ENCODE measurements at places on chromosomes 2 and 18.

DNA sequence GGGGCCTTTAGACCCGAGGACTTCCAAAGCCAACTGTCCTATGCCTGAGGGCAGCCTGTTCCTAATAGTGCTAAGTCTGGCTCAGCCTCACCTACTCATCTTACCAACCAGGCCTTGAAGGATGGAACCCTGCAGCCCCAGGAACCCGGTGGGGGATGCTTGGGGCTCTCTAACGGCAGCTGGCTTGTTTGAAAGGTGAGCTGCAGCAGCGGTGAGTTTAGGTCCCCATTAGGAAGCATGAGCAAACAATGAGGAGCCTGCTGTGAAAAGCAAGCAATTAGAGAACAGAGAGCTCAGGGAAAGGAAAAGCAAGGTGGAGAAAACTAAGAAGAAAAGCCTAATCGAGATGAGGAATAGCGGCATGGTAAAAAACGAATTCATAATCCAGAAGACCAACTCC is 39.9 kb downstream of the SP110 start:
- DNase-seq, result no peak

DNA sequence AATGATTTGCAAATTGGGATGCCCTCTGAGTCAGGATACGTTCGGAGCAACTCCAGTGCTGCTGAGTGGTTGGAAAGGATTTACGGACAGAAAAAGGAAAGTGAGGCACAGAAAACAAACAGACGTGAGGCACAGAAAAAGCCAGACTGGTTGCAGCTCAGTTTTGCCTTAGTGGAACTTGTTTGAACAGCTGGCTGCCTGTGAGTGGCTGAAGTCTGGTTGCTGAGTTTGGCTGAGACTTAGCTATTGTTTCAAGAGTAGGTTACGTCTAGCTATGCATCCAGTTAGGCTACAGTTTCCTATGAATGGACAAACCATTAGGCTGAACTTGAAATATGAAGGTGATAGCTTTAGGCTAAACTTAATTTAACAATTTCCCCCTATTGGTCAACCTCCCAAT is 256.6 kb downstream of the VAPA start:
- DNase-seq, result no peak

- no peak for DNase-seq
These were observed 125.1 kb downstream of the TANC1 start for GRCh38 chr2:159093497-159093896.

GRCh38 chr2:20439503-20439902 is 7.4 kb upstream of the RHOB start:
- no peak for DNase-seq

DNA sequence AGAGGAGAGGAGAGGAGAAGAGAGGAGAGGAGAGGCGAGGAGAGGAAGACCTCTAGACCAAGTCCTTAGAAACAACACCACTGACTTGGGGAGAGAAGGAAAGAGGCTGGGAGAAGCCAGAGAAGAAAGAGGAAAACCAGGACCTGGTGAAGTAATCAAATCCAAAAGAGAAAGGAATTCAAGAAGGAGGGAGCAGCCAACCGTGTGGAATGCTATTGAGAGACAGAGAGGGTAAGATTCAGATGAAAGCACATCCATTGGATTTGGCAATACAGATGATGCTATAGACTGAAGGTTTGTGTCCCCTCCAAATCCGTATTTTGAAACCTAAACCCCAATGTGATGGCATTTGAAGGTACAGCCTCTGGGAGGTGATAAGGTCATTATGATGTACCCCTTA is 50.7 kb downstream of the GALNT14 start:
- DNase-seq, result no peak

DNA sequence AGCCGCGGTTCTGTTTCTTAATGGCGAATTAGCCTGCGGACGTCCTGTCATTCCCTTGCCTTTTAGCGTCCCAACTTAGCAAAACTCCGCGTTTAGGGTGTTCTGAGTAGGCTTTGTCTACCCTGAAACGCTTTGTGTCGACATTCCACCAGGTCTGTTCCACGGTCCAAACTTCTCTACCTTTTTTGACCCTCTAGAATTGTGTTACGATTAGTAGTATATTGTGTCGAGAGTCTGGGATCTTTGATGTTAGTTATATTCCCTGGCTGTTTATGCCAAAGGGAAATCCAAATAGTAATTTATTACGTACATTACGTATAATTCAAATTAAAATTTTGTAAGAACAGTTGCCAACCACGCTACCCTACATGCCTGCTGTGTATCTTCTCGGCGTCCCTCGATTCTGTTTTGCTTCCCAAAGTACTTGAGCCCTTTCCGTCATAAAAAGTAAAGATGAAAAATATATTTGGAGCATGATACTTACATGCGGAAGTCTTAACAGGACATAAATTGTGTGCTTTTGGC is 495 bp upstream of the TTC32 start:
- DNase-seq, result no peak

DNA sequence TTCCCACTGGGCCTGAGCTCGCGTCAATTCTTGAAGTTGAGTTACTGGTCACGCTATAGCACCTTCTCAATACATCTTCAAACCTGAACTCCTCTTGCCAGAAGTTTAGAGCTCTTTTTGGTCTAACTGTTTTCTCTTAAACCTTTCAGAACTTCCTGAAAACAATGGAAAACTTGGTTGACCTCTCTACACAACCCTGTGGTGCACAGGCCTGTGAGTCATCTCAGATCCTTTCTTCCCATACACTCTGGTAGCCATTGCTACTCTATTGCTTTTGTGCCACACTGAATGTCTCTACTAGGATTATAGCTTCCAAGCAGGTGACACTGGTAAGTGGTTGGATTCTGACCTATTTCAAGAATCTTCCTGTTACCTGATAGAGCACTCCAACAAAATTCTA is 321.5 kb upstream of the FSIP2 start:
- DNase-seq, result no peak

DNA sequence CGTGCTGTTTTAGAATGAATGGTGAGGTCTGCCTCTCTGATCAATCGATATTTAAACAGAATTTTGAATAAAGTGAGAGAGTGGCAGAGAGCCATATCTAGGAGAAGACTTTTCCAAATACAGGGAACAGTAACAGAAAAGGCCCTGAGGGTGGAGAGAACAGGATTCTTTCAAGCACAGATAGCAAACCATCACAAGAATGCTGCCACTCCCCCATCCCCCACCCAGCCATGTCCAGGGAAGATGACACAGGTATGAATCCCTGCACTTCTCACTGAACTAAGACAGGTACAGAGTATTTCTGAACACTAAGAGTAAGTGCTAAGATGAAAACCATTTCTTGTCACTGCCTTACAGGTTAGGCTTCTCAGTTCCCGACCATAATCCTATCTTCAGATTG is 23.6 kb downstream of the LRATD1 start:
- DNase-seq, result no peak

GRCh38 chr2:241011296-241011600 is 12.8 kb downstream of the SNED1 start:
- DNase-seq, result no peak

GRCh38 chr2:142291969-142292368 is 161.2 kb upstream of the LRP1B start:
- DNase-seq, result no peak

DNA sequence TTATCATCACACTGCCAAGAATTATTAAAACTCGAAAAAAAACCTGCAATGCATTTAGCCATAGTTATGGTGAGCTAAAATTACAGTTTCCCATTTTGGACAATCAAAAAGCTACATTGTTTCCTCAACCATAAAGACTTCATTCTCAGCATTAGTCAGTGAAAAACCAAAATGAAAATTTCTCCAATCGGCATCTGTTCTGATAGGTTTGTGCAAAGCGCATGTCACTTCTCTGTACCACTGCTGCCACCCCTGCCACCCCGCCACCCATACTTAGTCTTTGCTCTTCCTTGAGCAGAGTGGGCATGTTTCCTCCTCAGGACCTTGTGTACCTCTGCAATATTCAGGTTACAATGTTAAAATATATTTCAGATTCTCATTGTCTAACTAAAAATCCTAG is 7.1 kb upstream of the ZBTB14 start:
- no peak for DNase-seq

DNA sequence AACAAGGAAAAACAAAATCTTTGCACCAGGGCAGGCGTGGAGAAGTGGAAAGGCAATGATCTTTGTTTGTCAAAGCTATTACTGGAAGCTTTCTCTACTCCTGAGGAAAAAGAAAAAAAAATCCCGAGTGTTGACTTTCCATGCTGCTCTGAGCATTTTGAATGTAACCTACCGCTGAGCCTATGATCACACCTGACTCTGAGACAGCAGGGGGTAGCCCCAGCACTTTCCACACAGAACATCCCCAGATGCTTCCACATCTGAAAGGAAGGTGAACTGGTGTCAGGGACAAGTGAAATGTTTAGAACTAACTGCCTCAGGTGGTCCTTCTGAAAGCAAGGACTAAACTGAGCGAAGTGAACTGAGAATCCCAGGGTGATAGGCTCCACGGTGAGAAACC is 1315.1 kb upstream of the DDX18 start:
- DNase-seq, result no peak

GRCh38 chr18:62521082-62521481 is 1.7 kb upstream of the ZCCHC2 start:
- no peak for DNase-seq

DNA sequence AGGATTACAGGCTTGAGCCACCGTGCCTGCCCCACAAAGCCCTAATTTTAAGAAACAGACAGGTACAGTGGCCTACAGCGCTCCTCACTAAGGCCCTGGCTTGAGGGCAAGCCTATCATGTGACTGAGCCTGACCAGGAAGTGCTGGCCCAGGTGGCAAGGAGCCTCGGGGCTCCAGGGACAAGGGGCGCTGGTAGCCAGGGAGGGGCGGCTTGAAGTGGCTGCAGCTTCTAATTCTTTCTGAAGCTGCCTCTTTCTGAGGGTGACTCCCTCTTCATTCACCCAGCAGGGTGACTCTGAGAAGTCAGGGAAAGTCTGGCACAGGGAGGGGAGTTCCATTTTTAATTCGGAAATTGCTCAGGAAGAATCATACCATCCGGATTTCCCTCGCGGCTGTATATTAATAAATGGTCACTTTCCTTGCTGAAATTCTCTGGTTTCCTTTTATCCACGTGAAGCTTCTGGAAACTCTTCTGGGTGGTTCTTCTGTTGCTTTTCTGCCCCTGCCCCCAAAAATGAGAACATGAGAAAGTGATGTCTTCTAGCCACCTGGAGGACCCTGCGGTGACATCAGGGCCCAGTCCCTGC is 115.7 kb downstream of the FAM210A start:
- no peak for DNase-seq

GRCh38 chr2:8986327-8986976 is 17.0 kb downstream of the MBOAT2 start:
- no peak for DNase-seq

DNA sequence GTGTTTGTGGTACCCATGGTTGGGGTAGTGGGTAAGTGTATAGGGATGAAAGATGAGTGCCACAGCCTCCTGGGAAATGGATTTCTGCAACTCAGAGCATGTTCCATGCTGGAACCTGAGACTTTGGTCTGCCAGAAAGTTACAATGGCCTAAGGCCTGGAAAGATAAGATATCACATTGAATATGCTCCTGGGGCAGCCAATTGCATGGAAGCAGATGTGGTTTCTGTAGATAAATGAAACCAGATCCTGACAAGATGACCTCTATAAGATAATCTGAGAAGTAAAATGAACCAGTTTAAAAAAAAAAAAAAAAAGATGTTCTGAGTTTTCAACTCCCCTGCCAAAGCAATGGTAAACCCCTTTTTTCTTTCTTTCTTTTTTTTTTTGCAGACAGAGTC is 91.4 kb upstream of the NCK2 start:
- DNase-seq, result no peak

GRCh38 chr2:38830526-38831159 is 45.1 kb downstream of the DHX57 start:
- DNase-seq, result no peak

DNA sequence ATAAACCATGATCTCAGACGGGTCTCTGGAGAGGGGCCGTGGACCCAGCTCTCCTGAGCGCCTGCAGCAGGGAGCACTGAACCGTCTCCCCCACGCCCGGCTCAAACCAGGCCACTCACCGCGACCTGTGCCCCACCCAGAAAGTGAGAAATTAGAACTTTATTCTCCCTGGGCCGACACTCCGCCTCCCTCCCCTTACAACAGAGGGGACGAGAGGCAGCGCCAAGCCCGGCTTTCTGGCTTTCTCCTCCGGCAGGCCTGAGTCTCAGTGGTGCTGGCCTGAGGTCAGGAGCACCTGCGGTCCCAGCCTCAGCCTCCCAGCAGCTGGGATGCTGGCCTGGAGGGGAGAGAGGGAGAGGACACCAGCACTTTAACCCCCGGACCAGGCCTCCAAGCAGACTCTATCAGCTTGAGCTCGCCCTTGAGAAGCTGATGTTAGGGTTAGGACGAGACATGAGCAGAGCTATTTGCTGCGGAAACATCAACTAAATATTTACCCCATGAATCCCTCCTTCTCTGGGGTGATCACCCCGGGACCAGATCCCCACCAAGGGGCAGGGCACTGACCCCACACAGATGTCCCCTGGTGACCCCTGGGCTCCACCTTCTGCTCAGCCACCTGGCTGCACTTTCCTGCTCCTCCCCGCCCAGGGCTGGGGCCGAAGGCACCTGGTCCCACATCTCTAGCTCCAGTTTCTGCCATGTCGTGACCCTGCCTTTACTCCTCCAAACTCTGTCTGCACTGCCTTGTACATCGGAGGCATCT is 856.3 kb upstream of the SALL3 start:
- DNase-seq, result no peak

- DNase-seq, result no peak
These were observed 204.5 kb downstream of the ZFP36L2 start for GRCh38 chr2:43021791-43022509.

GRCh38 chr2:166942377-166942776 is 54.1 kb downstream of the XIRP2 start:
- DNase-seq, result no peak

DNA sequence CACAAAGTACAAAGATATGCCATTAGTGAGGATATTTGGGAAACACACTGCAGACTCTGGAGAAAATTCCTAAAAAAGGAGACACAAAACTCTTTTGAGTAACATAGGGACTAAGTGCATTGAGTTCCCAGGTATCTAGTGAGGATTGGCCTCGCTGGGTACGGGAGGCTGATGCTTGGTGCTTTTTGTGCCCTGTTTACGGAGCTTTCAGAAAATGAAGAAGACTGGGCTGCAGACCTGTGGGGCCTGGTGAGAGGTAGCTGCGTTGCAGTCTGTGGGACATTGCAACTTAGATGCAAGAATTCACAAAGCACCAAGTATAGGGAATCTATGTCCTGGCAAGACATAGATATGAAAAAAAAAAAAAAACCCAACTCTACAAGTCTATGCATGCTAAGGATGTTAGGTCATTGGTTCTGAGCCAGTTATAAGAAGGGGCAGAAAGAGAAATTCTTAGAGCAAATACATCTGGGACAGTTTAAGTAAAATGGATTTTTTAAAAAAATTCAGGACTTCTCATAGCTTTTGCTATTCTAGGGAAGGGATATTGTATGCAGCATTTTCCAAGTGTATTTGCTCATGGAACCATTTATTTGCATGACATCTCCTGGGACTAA is 156.0 kb downstream of the SLC4A3 start:
- no peak for DNase-seq

- DNase-seq, result no peak
These were observed 172.0 kb downstream of the SLC4A10 start for GRCh38 chr2:161796192-161796591.

DNA sequence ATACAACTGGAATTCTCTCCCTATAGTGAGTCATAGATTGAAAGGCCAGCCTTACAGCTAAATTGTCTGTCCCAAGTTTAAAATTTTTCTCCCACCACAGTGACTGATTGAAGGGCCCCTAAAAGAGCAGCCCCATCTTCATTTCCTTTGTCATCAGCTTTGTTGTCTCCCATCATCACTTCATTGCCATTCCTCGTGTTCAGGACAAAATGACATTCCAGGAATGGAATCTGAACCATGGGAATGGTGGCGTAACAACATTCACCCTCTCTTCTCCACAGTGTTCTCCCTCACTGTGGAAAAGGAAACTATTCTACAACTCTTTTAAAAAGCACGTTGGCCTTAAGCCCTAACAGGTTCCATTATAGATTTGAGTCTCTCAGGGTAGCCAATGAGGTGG is 52.1 kb downstream of the PSTPIP2 start:
- no peak for DNase-seq

Data from activated effector memory CD4-positive, alpha-beta T cell treated with Interleukin-2 at 50 U/mL for 16 hours (primary cell).